IMR-90 (cell line): ENCODE measurements at places on chromosomes 7 and 10. TPM values are rescaled to one million over a fixed set of nuclear protein-coding genes. Genes with fewer than 3 reads are reported as not detected.

NSMCE4A gene
- 13.4 and 20.8 TPM in 2 replicates for total RNA-seq

GUSB gene
- total RNA-seq, result 9.7 and 12.9 TPM in 2 replicates

ELFN1 gene
- 1.6 and 2.2 TPM in 2 replicates for total RNA-seq

POR gene
- total RNA-seq, result 25.3 and 25.5 TPM in 2 replicates

COG5 gene
- total RNA-seq, result 27.4 and 35.8 TPM in 2 replicates

TDRD1 gene
- not detected in 2 replicates for total RNA-seq

FKBP6 gene
- not detected in 2 replicates for total RNA-seq

PITRM1 gene
- 111 and 124 TPM in 2 replicates for total RNA-seq

- no peak for DNase-seq
These were observed 139.8 kb downstream of the CUBN start for GRCh38 chr10:16989826-16990293.

DNA sequence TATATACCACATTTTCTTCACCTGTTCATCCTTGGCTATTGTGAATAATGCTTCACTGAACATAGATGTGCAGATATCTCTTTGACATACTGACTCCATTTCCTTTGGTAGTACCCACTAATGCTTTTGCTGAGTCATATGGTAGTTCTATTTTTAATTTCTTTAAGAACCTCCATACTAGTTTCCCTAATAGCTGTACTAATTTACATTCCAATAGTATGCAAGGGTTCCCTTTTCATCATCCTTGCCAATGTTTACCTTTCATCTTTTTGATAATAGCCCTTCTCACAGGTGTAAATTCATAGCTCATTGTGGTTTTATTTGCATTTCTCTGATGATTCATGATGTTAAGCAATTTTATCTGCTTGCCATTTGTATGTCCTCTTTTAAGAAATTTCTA is 159.9 kb downstream of the CALCR start:
- no peak for DNase-seq

DNA sequence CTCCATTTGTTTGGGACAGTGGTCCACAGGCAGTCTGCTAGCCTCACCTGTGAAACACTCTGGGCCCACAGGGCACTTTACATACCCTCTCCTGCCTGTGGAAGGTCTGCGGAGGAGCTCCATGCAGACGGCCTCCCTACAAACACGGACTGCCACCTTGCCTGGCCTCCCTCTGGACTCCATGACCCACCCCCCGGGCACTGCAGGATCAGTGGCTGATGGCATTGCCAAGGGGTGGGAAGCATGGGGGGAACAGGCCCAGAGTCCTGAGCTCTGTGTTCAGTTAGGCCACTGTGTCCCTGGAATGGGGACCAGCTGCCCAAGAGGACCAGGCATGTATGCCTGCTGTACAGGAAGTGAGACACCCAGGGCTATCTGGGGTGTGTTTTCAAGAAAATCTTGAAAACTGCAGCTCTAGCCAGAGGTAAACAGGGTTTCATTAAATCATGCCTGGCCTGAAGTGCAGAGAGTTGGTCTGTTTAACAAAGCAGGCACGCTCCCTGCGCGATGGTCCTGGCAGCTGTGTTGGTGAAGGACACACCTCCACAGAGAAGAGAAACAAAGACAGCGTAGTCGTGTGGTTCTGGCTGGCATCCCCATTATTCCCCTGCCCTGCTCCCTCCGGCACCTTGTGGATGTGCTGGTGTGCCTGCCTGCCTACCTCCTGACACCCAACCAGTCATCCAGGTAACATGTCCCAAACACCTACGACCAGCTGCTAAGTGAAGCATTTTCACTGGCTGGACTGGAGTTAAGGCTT is 470.8 kb upstream of the ZMIZ1 start:
- DNase-seq, result no peak

GRCh38 chr10:128070161-128070560 is 56.1 kb downstream of the MKI67 start:
- no peak for DNase-seq

DNA sequence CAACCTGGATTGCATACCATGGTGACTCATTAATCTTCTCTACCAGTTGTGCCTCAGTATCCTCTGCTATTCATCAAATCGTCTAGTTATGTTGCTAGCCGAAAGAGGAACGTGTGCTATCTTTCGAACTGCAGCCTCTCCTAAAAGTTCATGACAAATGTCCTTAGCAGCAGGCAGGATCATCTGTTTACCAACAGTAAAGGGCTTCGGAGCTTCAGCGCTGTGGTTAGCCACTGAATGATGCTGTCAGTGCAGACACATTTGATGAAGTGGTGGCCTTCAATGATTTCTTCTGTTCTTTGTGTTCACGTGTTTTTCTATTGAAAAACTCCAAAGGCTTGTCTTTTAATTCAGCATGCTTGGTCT is 68.8 kb downstream of the CSTF2T start:
- no peak for DNase-seq

GRCh38 chr10:106424054-106424453 is 740.5 kb downstream of the SORCS1 start:
- DNase-seq, result peak; percentile 96

- DNase-seq, result peak; percentile 58
These were observed 188.6 kb upstream of the LYZL2 start for GRCh38 chr10:30818010-30818660.

- DNase-seq, result no peak
These were observed 124.5 kb downstream of the SLC16A9 start for GRCh38 chr10:59585046-59585700.

GRCh38 chr7:30916255-30916654 is 4.6 kb downstream of the AQP1 start:
- DNase-seq, result no peak

- DNase-seq, result no peak
These were observed 3.3 kb downstream of the WIPF3 start for GRCh38 chr7:29809533-29810155.

GRCh38 chr10:100131571-100131970 is 49.9 kb upstream of the CPN1 start:
- no peak for DNase-seq

DNA sequence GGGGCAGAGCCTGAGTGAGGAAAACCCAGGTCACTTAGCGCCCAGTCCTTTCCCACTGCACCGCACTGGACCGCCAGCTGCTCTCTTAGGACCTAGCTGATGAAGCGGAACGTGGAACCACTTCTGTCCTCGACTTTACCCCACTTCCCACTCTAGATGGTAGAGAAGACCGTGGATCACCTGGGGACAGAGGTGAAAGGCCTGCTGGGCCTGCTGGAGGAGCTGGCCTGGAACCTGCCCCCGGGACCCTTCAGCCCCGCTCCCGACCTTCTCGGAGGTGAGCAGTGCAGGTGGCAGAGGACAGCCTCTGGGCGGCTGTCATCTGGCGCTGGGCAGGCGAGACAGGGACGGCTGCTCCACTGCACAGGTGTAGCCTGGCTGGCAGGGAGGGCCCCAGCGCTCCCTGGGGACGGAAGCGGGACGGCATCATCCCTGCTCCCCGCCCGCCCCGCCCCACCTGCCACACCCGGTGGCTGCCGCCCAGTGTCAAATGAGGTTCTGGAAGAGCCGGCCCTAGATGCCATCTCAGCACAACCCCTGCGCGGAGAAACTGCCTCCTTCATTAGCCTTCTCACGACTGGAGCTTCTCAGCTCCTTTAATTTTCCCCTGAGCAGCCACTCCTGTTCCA is 11.7 kb downstream of the PLAC9 start:
- DNase-seq, result no peak

DNA sequence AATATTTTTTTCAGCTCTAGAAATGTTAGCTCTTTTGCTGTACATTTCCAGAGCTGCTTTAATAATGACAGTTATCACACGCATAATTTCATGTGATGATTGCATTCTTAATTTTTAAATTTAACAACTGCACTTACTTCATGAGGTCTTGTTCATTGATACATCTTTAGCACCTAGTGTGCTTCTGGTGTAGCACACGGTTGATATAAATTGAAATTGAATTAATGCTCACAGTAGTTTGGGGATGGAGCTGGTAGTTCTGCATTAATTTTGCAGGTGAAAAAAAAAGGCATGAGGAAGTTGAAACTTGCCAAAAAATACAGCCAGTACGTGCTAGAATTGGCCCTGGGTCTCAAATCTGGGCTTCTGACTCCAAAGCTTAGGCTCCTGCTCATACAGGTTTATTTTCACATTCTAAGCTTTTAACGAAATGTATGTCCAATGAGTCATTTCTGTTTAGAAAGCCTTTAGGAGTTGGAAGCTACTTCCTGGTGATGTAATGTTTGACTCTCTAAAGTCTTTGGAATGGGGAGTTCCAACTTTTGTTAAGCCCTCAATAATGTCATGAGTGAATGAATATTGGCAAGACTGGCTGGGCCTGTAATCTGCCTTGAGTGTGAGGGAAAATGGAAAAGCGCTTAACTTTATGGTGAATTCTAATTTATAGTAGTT is 62.5 kb downstream of the DAGLB start:
- peak; percentile 97 for DNase-seq

GRCh38 chr7:12777257-12777656 is 89.8 kb downstream of the ARL4A start:
- DNase-seq, result no peak

DNA sequence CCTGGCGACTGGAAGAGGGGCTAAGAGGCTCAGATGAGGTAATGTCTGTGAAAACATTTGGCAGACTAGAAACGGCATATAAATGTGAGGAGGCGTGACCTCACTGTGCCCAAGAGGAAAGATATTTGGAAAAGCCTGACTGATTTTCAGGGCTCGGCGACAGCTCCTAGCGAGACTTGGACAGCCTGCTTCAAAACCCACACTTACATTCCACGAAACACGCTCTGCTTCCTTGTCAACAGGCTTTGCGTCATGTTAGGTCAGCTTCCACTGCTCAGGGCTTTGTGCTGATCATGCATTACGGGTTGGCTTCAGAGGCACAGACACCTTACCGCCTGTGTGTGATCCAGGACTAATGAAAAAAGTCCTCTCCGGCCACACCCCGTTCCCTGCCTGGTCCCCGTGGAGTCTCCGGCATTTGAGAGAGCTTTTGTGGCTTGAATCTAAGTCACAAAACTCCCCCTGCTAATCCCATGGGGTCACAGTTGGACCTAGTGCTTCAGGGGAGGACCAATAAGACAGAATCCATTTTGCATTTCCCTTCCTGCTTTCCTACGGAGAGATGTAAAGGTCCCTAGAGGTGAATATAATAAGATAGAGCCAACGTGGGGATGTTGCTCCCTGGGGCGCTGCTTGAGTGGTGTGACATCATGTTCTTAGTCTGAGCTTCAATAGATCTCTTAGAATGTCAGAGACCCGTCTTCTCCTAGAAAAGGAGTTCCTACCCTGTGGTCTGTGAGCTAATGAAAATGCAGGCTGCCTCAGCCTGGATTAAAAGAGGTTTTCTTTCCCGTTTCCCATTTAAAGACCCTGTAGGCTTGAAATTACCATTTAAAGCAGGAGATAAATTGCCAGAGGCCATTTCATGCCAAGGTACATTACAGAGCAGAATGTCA is 25.5 kb downstream of the FGFBP3 start:
- DNase-seq, result peak; percentile 41

- no peak for DNase-seq
These were observed 19.7 kb downstream of the TSPAN12 start for GRCh38 chr7:120838281-120838682.

DNA sequence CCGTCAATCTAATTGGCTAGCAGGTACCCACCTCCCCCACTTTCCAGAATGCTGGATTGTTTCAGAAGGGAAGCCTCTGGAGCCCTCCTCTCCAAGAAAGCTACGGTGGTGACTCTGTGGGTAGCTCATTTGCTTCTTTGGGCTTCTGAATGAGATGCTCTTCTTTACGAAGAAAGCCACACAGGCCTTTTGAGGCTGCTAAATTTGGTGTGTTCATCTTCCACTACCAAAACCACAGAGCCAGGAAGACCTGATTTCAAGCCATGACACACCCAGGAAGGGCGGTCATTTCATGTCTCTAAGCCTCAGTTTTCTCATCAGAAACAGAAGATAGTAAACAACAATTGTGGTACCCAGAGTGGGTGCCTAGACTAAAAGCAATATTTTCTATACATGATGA is 901.2 kb downstream of the KCNMA1 start:
- DNase-seq, result no peak

- DNase-seq, result no peak
These were observed 19.5 kb upstream of the CARD11 start for GRCh38 chr7:3063016-3063753.

GRCh38 chr10:62239994-62240393 is 28.6 kb downstream of the RTKN2 start:
- no peak for DNase-seq

DNA sequence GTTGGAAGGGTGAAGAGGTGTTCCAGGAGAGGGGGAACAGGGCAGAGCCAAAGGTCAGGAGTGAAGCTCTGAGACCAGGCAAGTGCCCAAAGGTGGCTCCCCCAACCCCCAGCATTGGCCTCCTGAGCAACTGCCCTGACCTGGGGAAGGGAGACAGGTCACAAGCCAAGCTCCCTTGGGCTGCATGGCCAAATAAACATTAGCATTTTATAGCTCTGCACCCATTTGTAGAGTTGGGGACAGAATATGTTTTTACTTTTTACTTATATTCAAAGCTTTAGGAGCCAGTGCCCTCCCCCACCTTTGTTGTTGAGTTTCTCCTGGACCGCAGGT is 4.0 kb downstream of the UNC5B start:
- DNase-seq, result no peak

DNA sequence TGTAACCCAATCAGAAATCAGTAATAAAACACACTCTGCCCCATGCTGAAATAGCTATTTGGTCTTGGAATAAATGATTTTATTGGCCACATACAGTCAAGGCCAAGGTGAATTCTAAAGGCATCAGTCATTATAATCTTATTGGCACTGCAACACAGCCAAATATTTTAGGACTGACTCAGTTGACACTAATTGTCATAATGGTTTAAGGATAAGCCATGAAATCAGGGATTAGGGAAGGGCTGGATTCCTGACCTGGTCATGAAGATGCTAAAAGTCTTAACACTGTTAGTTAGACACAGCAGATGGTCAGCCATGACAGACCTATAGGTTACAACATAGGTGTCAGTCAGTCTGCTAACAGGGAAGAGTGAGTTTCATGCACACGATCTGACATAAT is 330.3 kb upstream of the NPSR1 start:
- DNase-seq, result no peak

DNA sequence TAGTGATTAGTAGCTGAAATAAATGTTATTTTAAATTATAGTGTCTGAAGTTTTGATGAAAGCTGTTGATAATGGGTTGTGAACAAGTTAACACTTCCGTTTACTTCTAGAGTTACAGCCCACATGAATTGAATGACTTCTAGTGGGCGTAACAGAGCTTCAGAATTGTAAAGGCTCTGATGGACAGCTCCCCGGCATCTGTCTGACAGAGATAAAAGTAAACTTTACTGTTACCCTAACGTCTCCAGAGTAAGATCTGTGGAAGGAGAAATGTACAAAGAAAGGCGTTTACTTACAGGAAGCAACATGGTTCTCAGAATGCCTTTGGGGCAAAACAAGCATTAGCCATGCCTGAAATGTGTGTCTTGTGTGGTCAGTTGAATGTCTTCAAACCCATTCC is 124.4 kb downstream of the ADARB2 start:
- no peak for DNase-seq

GRCh38 chr7:157928171-157928794 is 591.5 kb downstream of the DNAJB6 start:
- no peak for DNase-seq

DNA sequence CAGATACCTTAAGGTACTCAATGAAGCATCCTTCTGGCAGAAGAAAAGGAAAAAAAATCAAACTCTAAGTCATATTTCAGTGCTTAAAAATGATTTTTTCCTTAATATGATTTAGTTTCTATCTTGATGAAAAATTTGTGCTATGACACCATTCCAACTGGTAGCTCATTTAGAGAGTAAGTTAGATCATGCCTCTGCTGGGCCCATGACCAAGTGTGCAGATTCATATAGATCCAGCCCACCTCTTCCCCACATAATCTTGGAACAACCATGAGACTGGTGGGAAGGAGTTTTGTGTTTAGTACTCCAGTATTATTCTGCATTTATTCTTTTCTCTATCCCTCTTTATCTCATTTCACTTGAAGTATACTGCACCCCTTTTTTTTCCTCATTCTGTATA is 908.3 kb downstream of the KCNMA1 start:
- no peak for DNase-seq
